ENCODE measurements at places on chromosomes 1 and 21. TPM values are rescaled to one million over a fixed set of nuclear protein-coding genes. Genes with fewer than 3 reads are reported as not detected.

HES3 gene
- total RNA-seq = not detected

DNA sequence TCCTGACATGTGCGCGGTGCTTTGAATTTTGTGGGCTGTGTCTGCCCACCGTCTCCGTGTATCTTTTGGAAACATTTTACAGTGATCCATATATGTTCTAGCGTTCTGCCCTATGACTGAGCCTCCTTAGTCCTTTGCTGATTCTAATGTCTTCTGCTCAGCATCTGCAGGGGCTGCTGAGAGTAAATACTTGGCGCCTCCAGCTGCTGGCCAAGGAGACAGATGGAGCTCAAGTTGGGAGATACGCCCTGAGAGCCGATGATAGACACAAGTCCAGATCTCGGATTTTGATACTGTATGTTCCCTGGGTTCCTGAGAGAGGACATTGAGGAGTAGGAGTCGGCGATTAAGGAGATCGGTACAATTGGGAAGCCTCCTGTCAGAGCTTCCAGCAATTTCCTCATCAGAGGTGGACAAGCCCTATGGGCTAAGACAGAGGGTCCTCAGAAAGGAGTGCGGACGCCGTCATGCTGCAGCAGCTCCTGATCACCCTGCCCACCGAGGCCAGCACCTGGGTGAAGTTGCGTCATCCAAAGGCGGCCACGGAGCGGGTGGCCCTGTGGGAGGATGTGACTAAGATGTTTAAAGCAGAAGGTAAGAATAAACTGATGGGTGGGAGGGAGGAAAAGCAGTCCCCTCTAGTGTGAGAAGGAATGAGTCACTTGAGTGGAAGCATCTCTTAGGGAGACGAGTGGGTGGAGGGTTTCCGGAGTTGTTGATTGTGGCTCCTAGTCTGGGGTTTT, 390 bp downstream of the ZFP69B start:
- peak; percentile 39 for DNase-seq

- DNase-seq = no peak
Observed at GRCh38 chr21:44265734-44266270, 4.1 kb upstream of the DNMT3L start.

DNA sequence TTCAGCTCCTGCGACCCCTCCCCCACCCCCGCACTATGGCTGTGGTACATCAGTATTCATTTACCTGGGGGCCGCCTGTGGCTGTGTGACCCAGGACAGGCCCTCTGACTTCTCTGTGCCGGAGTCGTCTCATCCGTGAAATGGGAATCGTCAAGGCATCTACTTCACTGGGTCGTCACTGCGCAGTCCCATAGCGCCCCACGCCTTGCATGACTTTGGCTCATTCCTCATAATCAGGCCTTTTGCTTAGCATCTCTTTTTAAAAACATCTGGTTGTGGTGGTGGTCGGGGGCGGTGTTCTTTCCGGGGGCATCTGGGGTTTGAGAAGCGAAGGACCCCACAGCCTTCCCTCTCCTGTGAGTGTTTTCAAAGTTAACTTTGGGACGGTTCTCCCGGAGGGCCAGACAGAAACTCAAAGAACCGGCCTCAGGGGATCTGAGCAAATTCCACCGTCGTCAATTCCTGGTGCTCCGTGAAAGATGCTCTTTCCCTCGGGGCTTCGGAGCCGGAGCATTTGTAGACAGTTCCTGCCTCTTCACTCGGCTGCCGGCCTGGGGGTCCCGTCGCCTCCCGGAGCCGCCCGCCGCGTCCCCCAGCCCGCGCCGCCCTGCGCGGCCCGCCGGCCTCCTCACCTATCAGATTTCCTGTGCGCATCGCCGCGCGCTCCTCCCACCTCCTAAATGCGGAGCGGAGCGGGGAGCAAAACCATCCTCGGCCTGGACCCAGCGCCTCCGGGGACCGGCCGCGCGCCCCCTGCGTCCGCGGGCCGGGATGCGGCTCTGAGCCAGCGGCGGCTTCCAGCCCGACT, at the start of gene B3GALT5:
Gene B3GALT5, plus strand, starts transcription at position 708 of the 808 bp plus-strand sequence. CDS start 47,620 bp downstream, outside the sequence.
- peak; percentile 72 for DNase-seq

SLC30A1 gene
- 11.7 TPM for total RNA-seq

GRCh38 chr1:118979754-118980575, 8.2 kb downstream of the TBX15 start:
- DNase-seq = no peak

KRTAP12-2 gene
- total RNA-seq = not detected

DNA sequence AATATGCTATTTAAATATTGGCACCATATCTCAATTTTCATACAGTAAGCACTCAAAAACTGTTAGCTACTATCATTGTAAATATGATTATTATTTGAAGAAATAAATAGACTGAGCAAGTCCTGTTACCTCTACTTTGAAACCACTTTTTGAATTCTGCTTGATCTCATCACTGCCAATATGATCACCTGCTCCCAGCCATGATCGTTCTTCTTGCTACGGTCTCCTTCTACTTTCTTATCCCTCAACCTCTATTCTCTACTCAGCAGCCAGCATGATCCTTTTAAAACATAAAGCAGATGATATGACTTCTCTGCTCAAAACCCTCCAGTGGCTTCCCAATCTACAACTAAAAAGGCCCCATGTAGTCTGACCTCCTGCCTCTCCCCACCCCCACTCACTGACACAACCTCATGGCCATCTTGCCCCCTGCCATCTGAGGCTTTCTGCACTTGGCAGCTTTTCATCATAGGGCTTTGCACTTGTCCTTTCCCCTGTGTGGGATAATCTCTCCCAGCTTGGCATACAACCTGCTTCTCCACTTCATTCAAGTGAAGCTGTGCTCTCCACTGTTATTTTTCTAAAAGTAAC, 27.2 kb downstream of the CD34 start:
- no peak for DNase-seq

- DNase-seq = no peak
Observed at GRCh38 chr1:155199792-155200191, 7.9 kb downstream of the THBS3 start.

CDC73 gene
- 70.2 TPM for total RNA-seq

IRF6 gene
- 43.1 TPM for total RNA-seq

DNA sequence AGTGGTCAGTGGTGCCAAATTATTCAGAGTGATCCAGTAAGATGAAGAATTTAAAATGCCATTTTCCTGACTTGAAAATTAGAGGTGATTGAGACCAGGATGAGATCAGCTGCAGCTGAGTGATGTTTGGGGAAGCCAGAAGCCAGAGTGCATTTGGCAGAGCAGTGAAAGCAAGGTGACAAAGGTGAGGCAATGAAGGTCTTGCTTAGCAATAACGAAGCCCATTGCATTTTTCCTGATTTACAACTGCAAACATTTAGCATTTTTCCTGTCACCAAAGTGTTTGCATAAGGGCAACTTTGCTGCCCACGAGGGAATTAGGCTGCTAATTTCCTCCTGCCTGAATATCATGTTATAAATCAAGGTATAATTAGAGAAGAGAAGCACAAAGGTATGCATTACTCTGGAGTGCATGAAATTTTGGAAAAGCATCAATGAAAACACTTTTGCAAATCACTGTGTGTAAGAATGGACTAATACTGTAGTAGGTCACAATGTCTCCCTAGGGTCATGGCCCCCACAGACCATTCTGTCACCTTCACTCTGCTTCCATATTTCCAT, 188.2 kb upstream of the LYPLAL1 start:
- DNase-seq = no peak

GRCh38 chr1:93723733-93724270, 42.2 kb upstream of the BCAR3 start:
- no peak for DNase-seq

CREB3L4 gene
- 31.1 TPM for total RNA-seq

DNA sequence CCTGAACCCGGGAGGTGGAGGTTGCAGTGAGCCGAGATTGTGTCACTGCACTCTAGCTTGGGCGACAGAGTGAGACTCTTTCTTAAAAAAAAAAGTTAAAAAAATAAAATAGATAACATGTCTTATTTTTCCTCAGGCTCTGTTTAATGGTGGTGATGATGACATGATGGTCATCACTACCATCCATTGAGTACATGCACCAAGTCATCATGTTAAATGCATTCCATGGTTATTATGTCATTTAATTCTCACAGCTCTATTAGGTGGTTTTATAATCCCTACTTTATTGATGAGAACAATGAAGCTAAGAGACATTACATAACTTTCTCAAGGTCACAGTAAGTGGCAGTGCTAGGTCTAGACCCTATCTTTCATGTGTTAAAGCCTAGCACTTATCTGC, 34.4 kb upstream of the MAB21L3 start:
- DNase-seq = no peak

Data from mesothelial cell of epicardium (in vitro differentiated cells).